Right atrium auricular region (tissue), 2 donors: ENCODE measurements at places on chromosomes 11 and 22. TPM values are rescaled to one million over a fixed set of nuclear protein-coding genes. Genes with fewer than 3 reads are reported as not detected.

The JAM3 gene
- 28.5 TPM for total RNA-seq

The MAP6 gene
- total RNA-seq, result 6.3 TPM

The OR52N4 gene
- total RNA-seq, result not detected

The PELI3 gene
- 20.7 TPM for total RNA-seq

- no peak for DNase-seq
Measured at GRCh38 chr11:66919923-66920322, 38.3 kb downstream of the PC start.

- no peak for DNase-seq
Measured at GRCh38 chr22:44407987-44408828, 89.8 kb downstream of the RTL6 start.
